Uterus (tissue), 4 donors: ENCODE measurements at places on chromosomes 11 and 22.

DNA sequence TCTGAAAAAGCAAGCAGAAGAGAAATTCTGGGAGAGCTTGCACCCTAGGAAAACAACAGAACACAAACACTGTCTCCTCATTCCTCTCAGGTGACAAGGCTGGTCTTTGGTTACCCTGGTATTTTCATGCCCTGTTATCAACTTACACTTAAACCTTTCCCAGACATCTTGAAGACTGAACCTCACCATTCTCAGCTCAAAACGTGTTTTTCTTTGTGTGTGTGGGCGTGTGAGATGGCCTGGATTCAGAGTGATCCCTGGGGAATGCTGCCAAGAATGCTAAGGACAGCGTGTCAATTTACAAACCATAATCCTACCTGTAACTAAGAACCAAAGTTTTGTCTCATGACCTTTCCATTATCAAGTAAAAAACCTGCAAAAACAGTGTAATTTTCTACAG, 33.3 kb downstream of the ELF5 start:
- no peak for DNase-seq

GRCh38 chr11:37040921-37041320, 442.9 kb upstream of the RAG2 start:
- DNase-seq: no peak

DNA sequence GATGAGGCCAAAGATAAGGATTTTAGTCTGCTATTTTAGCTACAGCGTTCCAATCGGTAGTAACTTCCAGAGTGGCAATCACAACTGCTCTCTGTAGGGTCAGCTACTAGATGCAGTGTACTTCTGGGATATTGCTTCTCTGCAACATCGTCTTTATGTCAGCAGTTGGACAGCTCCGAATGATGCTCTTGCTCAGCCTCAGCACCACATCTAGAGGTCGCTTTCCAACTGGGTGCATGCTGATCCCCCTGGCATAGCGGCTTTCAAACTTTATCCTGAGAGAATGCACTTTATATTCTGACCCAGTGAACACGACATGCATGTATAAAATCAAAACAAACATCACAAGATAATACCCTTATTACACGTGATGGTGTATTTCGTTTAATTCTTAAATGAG, 219.6 kb downstream of the C11orf87 start:
- DNase-seq: no peak

DNA sequence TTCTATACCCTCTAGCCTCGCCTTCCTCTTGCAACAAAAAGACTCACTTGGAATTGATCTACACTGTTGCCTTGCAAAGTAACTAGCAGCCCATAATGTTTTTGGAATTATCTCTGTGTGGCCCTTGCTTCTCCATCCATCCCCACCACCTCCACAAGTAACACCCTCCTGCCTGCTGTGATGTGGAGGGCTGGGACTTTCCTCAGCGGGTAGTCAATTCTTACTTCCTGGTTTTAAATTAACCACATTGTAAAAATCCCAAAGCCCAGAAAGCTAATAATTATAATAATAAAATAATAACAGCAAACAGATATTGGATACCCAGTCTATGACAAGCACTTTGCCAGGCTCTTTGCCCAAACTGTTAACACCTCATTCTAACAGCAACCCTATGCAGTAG, 40.8 kb upstream of the GALNT18 start:
- no peak for DNase-seq

DNA sequence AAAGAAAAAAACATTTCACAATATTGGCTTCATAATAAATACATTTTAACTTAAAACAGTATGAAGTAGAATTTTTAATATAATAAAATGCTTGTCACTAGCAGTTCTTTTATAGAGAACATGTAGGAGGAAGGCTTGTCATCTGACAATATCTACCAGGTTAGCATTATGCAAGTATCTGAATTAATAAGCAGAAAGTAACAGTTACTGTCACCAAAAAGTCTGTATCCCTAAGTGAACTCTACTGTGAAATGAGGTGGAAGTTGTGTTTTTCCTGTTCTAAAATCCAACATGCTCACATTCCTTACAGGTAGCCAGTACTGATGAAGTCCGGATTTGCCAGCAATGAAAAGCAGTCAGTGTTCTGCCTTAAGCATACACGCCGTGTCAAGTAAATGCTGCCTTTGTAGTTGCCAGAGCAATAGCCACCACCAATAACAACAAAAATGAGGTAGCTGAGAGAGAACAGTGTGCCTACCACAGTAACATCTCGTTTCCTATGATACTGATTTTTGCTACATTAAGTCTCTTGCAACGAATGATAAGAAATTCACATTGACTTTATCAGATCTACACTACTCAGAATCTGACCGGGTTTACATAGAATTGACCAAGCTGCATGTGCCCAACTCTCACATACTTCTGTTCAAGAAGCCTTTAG, 95.5 kb downstream of the SIK3 start:
- DNase-seq: no peak

- DNase-seq: no peak
Observed at GRCh38 chr22:39949964-39950737, 10.0 kb upstream of the TMA7B start.

GRCh38 chr11:575313-575995, 816 bp upstream of the PHRF1 start:
- peak; percentile 42 for DNase-seq

DNA sequence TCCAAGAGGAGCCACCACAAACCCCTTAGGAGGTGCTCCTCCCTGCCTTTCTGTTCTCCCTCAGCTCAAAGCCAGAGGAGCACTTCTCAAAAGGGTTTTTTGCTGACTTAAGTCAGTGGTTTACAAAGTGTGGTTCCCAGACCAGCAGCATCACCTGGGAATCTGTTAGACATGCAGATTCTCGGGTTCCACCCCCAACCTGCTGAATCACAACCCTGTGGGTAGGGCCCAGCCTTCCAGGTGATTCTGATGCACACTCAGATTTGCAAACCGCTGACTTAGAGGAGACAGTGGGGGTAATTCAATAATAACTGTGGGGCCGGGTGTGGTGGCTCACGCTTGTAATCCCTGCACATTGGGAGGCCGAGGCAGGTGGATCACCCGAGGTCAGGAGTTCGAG, 22.8 kb downstream of the CREB3L1 start:
- DNase-seq: no peak

DNA sequence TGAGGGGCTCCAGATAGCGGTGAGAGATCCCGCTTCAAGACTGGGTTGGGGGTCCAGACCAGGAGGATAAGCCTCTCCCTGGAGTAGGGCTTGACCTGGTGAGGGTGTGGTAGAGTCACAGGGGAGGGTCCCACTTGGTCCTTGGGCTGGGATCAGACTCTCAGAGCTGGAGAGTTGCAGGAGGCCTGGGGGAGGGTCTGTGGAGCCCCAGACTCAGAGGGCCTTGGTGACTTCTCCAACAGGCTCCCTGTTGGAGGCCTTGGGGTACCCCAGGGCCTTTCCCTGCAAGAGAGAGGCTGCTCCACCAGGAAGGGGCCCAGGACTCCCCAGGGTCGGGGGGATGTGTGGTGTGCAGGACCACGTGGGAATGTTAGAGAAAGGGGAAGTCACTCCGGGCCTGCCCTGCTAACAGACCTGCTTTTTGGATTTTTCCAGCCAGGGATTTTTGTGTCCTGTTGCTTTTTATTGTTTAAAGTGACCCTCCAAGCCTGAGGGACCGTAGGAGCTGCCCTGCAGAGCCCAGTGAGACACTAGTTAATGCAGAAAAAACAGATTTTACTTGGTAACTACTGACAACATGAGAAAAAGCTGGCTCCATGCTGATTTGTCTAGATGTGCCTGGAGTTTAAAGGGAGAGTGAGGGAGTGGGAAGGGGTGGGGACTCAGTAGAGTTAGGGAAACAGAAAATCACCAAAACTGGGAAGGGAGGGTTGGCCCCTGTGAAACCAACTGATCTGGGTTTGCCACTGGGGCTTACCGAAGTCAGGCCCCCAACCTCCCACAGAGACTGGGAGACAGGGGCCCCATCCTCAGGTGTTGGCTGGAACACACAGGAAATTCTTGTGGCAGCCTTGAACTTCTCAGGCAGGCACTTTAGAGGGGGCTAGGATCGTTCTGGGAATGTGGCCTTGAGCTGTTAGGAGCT, 801 bp upstream of the TXNRD2 start:
- no peak for DNase-seq

GRCh38 chr22:40898850-40899357, 37.0 kb upstream of the DNAJB7 start:
- no peak for DNase-seq

GRCh38 chr11:105673089-105673488, 63.2 kb downstream of the GRIA4 start:
- no peak for DNase-seq

- DNase-seq: no peak
Observed at GRCh38 chr11:110866081-110866480, 153.8 kb upstream of the ARHGAP20 start.

DNA sequence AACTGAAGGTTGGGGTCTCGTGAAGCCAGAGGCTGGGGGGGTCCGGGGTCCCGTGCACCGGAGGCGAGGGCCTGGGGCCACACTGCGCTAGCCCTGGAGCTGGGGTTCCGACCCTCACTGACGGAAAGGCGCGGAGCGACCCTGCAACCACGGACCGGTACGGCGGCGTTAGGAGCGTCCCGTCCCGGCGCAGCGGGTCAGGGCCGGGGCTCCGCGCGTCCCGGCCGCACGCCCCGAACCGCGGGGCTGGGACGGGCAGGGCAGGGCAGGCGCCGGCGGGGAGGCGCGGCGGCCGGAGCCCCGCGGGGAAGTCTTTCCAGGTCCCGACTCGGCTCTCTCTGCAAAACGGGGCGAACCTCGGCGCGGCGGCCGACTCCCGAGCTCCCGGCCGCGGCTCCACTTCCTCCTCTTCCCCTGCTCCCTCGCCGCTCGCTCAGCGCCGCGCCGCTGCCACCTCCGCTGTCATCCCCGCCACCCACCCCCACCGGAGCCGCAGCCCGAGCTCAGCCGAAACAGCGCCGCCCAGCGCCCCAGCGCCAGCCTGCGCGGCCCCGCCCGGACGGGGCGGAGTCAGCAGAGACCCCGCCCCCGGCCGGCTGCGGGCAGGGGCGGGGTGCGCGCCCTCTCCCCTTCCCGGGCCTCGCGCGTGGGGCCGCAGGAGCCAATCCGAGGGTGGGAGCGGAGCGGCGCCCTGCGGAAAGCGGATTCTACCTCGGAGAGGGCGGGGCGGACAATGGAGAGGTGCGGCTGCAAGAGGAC, at the start of gene GDPD5:
GDPD5 (minus strand) TSS at position 509 of the 759 bp plus-strand sequence. CDS start 48,206 bp downstream, outside the sequence.
- DNase-seq: peak; percentile 82

DNA sequence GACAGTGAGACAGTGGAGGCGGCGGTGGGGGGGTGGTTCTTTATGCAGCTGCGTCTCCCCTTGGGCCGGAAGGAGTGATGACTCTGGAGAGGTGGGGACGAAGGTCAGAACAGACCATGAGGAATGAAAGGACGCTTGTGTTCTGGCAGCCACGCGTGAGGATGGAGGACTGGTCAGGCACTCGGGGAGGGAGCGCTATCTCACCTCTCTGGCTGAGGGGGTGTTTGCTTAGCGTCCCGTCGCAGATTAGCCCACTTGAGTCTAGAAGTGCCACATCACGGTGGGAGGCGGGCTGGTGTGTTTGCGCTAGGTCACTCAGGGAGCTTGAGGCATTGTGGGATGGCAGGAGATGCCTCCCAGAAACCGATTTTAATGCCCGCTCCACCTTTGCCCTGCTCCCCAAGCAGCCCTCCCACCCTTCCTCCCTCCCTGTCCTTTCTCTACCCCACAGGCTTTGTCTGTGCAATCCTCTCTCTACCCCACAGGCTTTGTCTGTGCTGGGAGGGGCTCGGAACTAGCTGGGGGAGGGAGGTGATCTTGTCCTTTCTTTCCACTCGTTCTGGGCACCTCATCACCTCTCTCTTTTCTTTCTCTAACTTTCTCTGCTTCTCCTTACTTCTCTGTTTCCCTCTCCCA, 97.8 kb downstream of the PKNOX2 start:
- DNase-seq: no peak

DNA sequence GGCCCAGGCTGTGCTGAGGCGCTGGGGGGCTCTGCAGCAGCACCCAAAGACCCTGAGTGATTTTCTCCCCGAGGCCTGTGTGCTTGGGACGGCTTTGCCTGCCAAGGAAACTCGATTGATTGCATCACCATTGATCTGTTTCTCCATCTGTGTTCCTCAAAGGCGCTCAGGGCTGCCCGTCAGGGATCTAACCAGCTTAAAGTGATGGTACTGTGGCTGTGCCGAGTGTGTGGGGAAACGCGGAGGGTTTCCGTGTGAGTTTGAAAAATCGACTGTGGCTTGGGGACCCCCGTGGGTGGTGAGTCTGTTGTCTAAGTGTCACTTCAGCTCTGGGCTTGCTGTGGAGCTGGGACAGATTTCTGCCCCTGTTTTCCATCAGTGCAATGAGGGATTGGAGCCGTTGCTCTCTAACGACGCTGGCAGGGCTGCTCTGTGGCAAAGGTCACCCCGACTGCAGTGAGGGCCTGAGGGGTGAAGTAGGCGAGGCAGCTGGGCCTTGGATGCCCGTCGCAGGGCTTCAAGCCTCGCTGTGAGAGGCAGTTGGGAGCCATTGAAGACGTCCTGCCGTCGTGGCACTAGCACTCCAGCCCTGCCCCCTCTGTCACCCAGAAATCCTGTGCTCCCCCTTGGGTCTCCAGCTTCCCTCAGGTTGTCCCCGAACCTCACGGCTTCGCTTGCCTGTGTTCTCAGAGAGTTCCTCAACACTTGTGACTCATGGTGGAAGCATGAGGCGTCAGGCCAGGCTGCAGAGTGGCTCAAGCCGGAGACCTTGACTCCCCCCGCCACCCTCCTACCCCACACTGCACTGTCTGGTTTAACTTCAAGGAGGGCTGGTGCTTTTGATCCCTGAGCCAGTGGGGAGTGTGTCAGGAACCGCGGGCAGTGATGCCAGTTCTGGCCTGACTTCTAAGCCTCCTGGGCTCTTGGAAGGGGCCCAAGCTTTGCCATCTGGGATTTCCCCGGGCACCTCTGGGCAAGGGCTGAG, 21.8 kb downstream of the CACNA1I start:
- no peak for DNase-seq

GRCh38 chr11:94184846-94185245, 56.2 kb downstream of the PANX1 start:
- no peak for DNase-seq

GRCh38 chr11:117823294-117823945, 1.1 kb downstream of the FXYD2 start:
- DNase-seq: peak; percentile 18

DNA sequence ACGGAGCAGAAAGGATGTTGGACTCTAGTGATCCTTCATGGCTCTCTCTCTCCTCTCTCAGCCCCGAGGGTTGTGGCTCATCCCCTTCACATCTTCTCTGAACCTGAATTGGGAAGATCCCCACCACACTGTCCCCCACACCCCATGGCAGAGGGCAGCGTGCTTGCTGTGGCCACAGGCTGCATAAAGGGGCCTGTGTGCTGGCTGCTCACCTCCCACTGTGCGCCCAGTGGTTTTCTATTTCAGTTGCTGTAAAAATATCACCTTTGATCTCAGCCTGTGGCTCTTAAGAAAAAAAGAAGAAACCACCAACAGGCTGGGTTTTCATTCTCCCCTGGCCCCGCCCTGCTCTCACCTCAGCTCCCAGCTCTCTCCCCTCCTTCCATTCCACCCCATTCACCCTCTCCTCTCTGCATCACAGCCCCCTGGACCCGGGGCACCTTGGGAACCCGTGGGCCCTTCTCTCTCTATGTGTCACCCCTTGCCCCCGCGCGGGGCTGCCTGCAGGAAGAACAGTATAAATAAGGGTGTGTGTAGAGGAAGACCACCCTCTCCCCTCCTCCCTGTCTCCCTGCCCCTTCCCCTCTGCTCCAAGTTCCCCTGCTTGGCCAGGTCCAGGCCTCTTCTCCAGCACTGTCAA, 25.8 kb upstream of the WNT11 start:
- DNase-seq: no peak
